Skeletal muscle cell (primary cell): ENCODE measurements at places on chromosomes 1 and 21.

DNA sequence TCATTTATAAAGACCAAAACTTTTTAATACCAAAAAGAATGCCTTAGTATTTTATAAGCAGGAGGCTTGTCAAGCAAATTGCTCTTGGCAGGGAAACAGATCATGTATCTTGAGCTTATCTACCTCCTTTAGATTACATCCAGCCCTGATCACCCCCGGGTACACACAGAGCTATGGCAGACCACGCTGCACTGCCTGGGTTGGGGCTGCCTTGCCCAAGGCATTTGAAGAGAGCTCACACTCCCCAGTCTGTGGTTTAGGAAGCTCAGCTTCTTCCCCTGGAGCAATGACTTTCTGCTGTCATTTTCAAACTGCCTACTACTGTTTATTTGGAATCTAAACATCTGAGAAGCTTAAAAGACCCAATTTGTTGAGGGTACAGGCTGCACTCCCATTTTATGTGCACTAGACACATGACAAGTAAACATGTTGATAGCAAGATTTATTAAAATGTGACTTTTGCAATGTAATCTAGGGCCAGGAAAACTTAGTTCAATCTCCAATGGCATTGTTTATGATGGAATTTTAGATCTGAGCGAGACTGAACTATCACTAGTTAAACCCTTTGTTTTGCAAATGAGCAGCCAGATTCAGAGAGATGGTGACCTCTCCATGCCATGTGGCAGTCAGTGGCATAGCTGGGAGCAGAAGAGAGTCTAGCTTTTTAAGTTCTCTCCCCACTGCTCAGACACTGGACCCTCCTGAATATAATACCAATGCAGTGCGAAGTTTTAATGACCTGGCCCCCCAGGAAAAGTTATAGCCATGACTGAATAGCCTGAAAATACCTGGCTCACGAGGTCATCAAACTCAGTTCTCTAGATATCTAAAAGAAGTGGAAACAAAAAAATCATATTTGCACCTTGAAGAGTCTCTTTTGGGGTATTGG, 214.9 kb downstream of the HLX start:
- no peak for DNase-seq

GRCh38 chr1:23249787-23250454, 32.6 kb upstream of the HTR1D start:
- DNase-seq = no peak

GRCh38 chr21:40187244-40187643, 320.0 kb downstream of the PCP4 start:
- no peak for DNase-seq

DNA sequence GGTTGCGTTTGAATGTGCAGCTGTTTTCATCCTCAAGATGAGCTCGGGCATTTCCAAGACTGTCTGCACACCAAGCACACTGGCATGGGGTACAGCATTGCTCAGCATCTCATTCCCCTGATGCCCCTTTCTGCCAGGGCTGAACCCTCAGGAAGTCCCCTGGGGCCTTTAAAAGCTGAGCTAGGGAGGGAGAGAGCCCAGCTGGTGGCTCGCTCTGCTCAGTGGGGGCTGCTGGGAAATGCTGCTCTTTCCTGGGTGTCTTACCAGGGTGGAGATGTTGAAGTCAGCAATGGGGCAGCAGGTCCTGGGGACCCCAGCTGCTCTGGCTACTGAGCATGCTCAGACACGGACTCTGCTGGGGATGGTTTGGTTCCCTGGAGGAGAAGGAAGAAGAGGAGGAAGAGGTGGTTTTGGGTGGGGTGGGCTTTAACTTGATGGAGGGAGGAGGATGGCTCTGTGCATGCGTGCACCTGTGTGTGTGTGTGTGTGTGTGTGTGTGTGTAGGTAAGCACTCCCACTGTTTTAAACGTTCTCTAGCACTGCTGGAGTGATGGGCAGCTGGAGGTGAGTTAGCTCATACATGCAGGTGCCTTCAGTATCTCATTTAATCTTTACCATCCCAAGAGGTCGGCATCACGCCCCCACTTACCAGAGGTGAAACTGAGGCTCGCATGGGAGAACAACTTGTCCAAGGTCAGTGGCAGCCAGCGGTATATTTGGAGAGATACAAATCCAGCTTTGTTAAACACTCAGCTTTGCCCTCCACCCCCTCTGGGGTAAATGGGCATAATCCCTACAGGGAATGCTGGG, 40.9 kb downstream of the ACTL8 start:
- no peak for DNase-seq

GRCh38 chr1:34278211-34278610, 101.5 kb downstream of the C1orf94 start:
- DNase-seq = no peak
